ENCODE measurements at places on chromosomes 1 and 21.

GRCh38 chr1:165647517-165647916 lies 16.5 kb downstream of the MGST3 start:
- DNase-seq = no peak

DNA sequence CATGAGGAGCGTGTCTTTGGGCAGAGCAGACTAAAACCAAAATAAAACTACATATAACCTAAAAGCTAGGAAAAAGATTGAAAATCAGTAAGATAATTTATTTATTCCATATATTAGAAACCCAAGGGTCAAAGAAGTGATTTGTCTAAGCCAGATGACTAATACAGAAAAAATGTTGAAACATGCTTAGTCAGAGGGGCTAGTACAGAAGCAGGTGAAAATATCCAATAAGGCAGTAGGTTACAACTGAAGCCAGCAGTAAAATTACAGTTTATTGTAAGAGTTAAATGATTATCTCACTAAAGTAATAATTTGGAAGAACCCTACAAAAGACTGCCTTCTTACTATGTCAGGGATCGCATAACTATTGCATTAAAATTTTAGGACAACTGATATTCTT lies 1190.9 kb upstream of the PRMT6 start:
- no peak for DNase-seq

DNA sequence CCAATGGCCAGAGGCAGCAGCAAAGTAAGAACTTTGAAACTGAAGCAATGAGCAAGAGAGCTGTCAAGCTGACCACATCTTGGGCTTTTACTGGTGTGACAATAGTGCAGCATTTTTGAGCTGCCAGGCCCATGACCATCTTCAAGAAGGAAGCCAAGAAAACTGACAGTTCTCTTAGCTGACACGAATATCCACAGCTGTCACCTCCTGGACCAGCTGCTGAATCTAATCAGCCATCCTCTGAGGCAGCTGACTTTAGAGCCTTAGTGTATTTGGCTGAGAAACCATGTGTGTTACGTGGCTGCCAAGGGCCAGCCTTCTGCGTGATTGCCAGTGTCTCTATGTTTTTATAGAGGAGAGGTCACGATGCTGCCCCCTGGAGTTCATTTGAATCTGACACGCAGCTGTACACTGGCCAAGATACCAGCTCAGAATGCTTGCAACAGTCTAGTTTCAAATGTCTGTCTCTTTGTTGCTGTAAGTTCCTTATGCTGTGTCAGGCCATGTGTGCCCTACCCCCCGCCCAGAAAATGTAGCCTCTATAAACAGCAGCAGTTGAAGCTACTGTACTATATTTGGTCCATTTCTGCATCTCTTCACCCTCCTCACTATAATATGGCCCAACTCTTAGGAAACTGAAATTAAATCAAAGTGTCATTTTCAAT lies 39.7 kb downstream of the PALMD start:
- DNase-seq = peak; percentile 22

GRCh38 chr1:95197616-95198252 lies 36.3 kb upstream of the RWDD3 start:
- no peak for DNase-seq

GRCh38 chr1:119294722-119295121 lies 73.9 kb upstream of the HAO2 start:
- no peak for DNase-seq

- no peak for DNase-seq
Observed at GRCh38 chr1:184627007-184627341, 127.7 kb downstream of the EDEM3 start.

- no peak for DNase-seq
Observed at GRCh38 chr1:181251713-181252075, 163.2 kb downstream of the IER5 start.

GRCh38 chr1:228085287-228085951 lies 2.9 kb downstream of the ARF1 start:
- no peak for DNase-seq

- DNase-seq = no peak
Observed at GRCh38 chr1:97926017-97926708, 5.3 kb upstream of the DPYD start.

- no peak for DNase-seq
Observed at GRCh38 chr1:233473549-233474204, 140.2 kb upstream of the KCNK1 start.

DNA sequence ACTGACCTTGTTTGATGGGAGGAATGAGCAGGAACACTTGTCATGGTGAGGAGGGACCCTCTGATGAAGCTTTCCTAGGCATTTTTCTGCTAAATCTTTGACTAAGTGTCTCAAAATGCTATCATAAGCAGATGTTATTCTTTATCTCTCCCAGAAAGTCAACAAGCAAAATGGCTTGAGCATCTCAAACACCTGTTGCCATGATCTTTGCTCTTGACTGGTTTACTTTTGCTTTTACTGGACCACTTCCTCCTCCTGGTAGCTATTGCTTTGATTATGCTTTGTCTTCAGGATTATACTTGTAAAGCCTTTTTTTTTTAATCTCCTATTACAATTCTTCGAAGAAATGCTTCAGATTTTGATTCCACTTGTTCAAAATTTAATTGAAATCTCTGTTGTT lies 157.4 kb downstream of the GPR52 start:
- DNase-seq = no peak

DNA sequence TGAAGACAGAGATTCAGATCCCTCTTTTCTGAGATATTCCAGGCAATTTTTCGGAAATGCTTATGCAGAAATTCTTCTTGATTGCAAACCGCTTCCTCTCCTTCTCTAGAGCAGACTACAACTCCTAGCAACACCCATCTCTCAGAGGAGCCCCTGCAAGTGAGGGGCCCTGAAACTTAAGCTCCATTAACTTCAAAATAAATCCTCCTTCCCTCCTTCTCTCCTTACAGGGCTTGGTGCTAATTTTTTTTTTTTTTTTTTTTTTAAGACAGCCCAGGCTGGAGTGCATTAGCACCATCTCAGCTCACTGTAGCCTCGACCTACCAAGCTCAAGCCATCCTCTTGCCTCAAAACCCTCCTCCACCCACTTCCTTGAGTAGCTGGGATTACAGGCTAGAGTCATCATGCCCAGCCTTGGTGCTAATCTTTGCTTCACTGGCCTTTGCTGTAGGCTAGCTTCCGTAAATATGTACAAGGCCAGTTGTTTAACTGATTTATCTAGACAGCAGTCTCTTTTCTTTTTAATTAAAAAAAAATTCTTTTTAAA lies 30.2 kb upstream of the SFPQ start:
- no peak for DNase-seq

DNA sequence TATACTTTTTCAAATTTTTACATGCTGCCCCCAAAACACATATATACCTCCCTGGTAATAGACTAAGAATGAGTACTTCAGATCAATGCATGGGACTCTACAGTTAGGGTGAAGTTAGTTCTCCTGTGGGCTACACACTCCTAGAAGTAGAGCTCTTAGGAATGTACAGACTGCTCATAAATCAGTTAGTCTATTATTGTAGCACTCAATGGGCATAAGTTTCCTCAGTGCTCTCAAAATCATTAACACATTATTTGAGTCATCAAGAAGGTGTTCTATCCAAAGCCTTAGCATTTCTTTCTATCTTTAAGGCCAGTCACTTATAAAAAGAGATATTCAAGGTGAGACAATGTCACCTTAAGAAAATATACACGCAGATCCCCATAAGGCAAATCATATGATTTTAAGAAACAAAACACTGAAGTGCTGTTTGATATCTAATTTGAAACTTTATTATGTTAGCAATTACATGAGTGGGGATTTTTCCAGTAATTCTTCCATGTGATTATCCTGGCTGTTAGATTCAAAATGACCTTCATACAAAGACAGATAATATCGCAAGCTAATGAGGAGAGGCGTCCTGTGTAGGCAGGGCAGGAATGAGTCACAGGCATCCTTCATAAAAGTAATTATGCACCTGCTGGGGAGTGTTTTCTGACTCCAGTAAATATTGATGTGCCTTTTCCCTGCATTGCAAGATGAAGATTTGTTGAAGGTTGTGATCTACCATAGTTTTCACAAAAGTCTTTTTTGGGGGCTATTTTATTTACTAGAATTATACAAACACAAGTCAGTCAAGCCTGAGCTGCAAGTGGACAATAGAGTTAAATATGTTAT lies 167.2 kb upstream of the ATP1B1 start:
- DNase-seq = no peak

DNA sequence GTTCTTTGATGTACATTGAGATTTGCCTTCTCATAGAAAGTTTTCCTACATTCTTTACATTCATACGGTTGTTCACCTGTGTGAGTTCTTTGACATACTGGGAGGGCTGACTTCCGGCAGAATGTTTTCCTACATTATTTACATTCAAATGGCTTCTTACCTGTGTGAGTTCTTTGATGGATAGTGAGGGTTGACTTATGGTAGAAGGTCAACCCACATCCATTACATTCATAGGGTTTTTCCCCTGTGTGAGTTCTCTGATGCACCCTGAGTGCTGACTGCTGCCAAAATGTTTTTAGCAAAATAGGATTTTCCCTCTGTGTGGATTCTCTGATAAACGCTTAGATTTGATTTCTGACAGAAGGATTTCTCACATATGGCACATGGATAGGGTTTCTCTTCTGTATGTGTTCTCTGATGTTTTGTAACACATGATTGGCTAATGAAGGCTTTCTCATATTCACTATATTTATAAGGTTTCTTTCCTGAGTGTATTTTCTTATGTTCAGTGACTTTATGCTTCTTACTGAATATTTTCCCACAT lies 37.7 kb downstream of the JMJD4 start:
- no peak for DNase-seq

- DNase-seq = no peak
Observed at GRCh38 chr1:15303935-15304334, 56.9 kb downstream of the FHAD1 start.

GRCh38 chr1:219550201-219550600 lies 62.7 kb downstream of the ZC3H11B start:
- DNase-seq = no peak

DNA sequence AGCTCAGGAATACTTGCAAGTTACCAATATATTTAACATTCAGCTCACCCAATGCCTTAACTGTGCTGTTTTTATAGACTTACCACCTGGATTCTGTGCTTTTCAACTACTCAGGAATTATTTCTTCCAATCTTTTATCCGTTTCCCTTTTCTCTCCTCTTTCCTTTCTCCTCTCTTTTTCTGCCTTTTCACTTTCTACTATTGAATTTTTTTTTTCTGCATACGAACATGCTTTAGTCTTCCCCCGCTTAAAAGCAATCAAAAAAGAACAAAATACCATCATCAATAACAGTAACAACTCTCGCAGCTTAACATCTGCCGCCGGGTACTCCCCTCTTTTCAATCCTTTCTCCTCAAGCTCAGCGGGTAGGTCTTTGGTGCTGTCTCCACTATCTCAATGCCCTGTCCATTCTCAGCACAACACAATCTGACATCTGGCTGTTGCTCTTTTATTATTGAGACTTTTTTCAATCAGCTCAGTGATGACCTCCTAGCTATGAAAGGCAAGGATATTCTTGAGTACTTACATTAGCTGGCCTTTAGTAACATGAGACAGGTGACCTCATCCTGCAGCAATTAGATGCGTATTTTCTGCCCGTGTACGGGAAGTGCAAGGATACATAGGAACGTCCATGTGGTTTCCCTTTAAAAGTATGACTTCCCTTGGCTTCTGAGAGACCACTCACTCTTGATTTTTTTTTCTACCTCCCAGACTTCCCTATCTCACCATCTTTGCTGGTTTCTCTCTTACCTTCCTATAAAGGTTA lies 40.2 kb upstream of the SIPA1L2 start:
- DNase-seq = no peak

- DNase-seq = no peak
Observed at GRCh38 chr1:210239349-210240111, 6.9 kb downstream of the SERTAD4 start.

DNA sequence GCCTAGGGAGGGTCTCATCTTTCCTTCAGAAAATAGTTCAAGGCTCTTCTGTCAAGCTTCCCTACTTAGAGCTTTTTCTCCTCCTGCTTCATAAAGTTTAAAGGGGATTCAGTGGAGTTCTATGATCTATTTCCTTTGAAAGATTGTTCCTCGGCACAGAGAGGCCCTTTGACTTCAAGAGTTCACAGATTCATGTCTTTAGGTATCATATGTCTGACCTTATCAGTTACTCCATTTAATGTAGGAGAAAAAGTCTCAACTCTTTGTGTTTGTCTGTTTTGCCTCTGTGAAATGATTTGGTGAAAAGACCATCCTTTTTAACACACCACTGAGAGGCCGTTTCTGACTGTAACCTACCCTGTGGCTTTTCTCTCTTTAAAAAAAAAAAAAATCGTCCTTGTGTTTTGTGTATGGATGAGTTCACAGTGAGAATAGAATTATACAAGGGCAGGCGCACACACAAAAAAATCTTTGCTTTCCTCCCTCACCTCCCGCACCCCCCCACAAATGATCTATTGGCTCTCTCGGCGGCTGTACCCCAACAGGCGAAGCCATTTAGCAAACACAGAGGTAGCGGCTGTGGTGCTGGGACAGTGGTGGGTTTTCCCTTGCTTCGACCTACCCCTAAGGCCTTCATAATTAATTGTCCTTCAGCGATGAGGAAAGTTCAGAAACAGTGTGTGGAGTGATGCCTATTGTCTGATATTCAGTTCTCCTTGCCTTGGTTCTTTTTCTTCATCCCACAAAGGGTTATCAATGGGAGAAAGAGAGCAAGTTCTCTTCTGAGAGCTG lies 29.6 kb downstream of the PROX1 start:
- DNase-seq = no peak

DNA sequence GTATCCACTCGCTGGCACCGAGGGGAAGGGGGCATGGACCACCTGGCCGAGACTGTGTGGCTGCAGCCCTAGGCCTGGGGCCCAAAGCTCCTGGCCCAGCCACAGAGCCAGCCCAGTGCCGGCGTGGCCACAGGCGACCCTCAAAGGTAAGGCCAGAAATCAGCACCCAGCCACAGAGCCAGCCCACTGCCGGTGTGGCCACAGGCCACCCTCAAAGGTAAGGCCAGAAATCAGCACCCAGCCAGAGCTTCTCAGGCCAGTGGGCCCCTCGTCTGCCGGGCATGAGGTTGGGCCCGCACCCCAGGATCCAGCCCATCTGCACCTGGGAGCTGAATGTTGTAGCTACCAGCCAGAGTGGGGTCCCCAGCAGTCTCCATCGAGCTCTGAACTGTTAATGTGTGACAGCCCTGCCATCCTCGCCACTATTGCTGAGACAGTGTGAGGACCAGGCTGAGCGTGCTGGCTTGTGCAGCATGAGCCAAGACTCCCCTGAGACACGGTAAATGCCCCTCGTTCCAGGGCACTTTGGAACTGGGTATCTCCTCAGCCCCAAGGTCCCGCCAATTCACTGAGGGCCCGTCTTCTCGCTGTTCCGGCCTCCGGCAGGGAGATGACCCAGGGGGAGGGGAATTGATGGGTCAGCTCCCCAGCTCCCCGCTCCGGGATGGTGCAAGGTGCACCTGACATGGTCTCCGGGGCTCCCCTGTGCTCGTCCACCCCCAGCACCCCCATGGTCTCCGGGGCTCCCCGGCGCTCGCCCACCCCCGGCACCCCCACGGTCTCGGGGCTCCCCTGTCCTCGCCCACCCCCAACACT lies 4.7 kb upstream of the FTCD start:
- no peak for DNase-seq

GRCh38 chr1:218439541-218440295 lies 94.6 kb downstream of the TGFB2 start:
- DNase-seq = no peak

- DNase-seq = no peak
Observed at GRCh38 chr1:170669586-170670530, 5.9 kb downstream of the PRRX1 start.

- no peak for DNase-seq
Observed at GRCh38 chr1:220921971-220922635, 42.9 kb downstream of the HLX start.
